Right cardiac atrium (tissue), 5 donors: ENCODE measurements at places on chromosomes 7 and 10. TPM values are rescaled to one million over a fixed set of nuclear protein-coding genes. Genes with fewer than 3 reads are reported as not detected.

Gene PURB
- 14.8 TPM for total RNA-seq

Gene CPA4
- total RNA-seq, result 0.84 TPM

Gene DOCK1
- 22.1 TPM for total RNA-seq

Gene TEX47
- not detected for total RNA-seq

DNA sequence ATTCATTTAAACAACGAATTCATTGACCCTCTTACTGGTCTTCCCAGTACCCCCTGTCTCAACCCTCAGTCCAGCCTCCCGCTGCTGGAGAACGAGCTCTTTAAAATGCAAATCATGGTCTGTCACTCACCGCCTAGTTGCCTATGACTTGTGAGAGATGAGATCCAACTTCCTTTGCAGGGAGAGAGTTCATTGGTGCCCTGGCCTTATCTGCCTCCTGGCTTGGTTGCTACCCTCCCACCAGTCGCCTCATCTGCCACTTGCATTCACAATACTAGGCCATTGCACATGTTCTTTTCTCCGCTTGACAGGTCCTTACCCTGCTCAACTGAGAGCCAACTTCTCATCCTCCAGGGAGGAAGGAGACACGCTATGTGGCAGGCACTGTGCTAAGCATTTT lies 54.0 kb upstream of the MXI1 start:
- no peak for DNase-seq

- peak; percentile 84 for DNase-seq
Measured at GRCh38 chr10:121598263-121599249, at the start of gene FGFR2. FGFR2 (minus strand) TSS chr10:121598444; CDS start chr10:121593817, 4,627 bp downstream.

- DNase-seq, result peak; percentile 92
Measured at GRCh38 chr10:13717936-13718772, 131.4 kb downstream of the PRPF18 start.

GRCh38 chr7:5425507-5426225 lies 2.0 kb upstream of the TNRC18 start:
- peak; percentile 69 for DNase-seq

Gene FAM13C
- 6.8 TPM for total RNA-seq

DNA sequence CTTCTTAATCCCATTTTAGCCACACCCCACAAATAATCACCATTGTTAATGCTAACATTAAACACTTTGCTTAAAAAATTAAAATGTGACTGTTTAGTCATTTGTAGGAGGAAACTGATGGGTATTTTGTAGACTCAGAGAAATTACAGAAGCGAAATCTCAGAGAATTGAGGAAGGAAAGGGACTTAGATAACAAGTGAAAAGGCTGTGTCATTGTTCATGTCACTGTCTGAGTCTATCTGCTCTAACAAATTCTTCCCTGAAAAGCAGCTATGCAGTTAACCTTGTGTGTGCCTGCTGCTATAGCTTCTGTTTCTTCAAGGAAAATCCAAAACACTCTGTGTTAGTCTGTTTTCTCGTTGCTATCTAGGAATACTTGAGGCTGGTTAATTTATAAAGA lies 40.9 kb upstream of the PLXDC2 start:
- no peak for DNase-seq

Gene GDF2
- 0.20 TPM for total RNA-seq

Gene MCM10
- total RNA-seq, result 0.35 TPM

DNA sequence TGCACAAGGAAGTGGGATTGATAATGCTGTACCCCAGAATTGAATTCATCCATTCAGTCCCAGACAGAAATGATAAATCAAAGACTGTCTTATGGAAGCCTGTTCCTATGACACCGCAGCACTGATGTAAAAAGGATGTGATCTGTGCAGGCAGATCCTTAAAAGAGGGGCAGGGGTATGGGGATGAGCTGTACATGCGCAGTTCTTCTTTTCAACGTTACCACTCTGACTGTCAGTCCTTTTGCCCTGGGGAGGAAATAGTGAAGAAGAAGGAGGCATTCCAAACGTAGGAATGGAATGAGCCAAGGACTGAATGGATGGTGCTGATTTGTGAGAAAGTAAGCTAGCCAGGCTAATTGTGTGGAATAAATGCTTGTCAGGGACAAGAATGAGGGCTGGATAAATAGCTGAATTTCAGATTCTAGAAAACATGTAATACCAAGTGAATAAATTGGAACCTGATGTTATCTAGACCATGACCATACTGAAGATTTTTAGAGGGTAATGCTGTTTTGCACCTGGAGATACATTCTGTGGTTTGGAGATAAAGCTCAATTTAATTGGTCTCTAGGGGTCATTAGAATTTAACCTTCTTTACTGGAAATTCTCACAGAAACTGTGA lies 509.3 kb downstream of the SORCS3 start:
- DNase-seq, result no peak

- no peak for DNase-seq
Measured at GRCh38 chr10:102723989-102724388, 9.6 kb downstream of the SFXN2 start.

DNA sequence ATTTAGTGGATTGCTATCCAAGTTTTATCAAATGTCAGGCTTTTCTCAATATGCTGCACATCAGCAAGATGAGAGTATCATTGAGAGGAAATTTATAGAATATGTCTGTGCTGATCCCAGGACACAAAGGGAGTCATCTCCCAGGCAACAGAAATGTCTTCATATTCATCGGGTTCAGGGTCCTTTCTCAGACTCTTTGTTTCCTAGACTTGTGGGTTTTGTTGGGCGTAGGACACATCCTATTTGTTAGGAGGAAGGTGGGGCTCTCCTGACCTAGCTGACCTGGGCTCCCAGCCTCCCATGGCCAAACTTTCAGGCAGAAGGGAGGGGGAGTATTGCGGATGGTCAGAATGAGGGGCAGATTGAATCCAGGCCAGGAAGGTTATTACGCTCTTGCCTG lies 22.9 kb upstream of the NPS start:
- no peak for DNase-seq

DNA sequence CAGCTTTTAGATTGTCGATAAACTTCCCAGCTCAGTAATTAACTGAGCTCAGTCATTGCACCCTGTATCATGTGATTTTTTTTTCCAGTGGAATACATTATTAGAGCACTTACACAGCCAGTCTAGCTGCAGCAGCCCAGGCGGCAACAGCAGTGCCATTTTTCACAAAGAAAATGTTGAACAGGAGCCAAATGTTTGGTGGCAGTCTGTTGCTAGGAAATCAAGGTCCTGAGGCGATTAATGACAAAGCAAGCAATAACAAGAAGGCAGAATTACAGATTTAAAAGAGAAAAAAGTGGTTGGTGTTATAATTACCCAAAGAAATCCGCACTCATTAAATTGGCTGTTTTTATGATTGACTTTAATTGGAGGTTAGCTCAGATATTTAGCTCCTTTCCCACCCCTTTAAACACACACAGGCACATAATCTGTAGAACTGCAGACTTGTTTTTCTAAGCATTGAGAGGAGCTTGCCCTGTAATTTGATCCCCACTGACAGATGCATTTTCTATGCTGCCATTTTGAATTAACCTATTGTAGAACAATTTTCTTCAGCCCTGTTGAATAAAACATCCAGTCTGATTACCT lies 267.4 kb downstream of the ADK start:
- no peak for DNase-seq

- DNase-seq, result peak; percentile 13
Measured at GRCh38 chr7:50092579-50093491, at the start of gene ZPBP. ZPBP (minus strand) TSS chr7:50093246; CDS start chr7:50093194, 52 bp downstream.

GRCh38 chr7:105815576-105815975 lies 60.8 kb downstream of the ATXN7L1 start:
- peak; percentile 66 for DNase-seq

DNA sequence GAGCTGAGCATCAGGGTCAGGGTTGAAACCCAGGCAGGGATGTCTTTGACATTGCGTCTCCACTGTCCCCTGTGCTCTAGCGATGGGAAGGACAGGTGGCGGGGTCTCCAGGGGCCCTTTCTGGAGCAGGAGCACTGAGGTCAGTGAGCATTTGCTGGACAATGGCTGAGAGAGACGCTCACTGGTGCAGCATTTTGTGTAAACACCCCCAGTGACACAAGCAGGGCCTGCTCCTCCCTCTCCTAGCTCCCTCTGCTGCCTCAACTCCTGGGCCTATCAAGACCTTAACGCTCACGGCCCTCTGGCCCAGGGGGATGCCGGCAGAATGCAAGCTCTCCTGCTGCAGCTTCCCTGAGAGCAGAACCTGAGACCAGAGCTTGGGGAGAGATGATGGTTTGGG lies 17.4 kb upstream of the INMT start:
- DNase-seq, result no peak

Gene IKZF1
- 4.2 TPM for total RNA-seq

Gene PKD1L1
- total RNA-seq, result 0.79 TPM

DNA sequence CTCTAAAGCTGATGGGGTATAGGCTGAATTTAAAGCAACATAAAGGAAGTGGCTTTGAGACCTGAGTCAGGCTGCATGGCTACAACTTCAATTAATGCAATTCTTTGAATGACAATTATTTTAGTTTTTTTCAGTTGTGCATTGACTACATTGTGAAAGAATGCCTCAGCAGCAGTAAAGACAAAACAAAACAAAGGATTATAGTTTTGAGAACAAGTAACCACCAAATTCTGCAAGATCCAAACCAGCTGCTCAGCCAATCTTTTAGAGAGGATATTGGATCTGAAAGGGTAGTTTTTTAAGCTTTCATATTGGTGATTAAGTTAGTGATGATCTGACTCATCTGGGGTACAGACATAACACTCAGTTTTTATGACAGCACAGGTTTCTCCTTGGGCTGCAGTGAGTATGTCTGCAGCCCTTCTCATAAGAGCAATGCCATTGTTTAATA lies 40.6 kb upstream of the ABCA13 start:
- DNase-seq, result no peak

DNA sequence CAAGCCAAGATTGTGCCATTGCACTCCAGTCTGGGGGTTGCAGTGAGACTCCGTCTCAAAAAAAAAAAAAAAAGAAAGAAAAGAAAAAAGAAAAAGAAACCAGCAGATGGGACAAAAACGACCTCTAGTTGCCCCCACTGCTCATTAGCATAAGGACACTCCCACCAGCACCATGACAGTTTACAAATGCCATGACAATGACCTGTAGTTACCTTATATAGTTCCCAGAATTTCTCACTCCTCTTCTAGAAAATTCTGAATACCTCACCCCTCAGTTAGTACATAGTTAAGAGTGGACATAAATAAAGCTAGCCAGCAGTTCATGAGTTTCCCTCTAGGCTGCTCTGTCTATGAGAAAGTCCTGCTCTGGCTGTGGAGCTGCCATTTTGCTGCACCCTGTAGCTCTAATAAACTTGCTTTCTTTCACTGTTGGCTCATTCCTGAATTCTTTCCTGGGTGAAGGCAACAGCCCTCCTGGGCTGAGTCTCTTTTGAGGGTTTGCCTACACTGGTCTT lies 276.8 kb upstream of the AKR1E2 start:
- no peak for DNase-seq

DNA sequence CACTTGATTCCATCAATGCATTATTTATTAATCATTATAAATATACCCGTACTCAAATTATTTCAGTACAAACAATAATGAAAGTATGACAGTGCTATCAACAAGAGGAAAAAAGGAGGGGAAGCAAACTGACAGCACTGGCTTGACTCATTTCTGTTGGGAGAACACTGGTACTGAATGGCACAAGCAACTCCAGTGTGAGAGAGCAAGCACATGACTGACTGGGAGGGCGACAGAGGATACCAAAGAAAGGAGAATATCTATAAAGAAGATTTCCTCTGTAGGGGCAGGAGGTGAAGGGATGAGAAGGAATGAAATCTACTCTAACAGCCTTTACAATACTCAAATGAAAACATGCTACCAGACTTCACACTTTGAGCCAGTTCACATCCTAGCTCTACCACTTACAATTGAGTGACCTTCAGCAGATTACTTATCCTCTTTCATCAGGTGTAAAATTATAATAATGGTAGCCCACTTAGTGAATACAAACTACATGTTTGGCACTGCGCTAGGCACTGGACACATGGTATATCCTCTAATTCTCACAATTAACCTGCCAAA lies 1.5 kb downstream of the USP54 start:
- DNase-seq, result no peak

Gene CDNF
- total RNA-seq, result 2.6 TPM

DNA sequence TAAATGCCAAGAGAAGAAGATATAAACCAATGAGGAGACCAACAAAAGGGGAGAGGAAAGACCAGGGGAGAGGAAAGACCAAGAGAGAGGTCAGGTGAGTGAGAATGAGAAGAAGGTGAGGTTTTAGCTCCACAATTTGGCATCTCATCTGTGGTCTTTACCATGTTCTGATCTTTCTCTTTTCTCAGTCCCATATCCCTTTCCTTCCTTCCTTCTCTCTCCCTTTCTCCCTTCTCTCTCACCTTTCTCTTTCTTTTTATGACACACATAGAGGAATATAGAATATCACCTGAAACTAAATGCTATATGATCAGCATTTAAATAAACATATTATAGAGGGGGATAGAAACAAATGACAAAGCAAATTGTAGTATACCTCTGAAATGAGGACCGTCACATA lies 57.4 kb downstream of the ATE1 start:
- no peak for DNase-seq

- DNase-seq, result no peak
Measured at GRCh38 chr10:3321123-3321522, 148.5 kb upstream of the PITRM1 start.

GRCh38 chr7:41892356-41893100 lies 189.6 kb upstream of the INHBA start:
- no peak for DNase-seq

GRCh38 chr7:148865283-148865682 lies 18.8 kb downstream of the EZH2 start:
- no peak for DNase-seq

GRCh38 chr7:40604601-40605438 lies 470.0 kb downstream of the SUGCT start:
- peak; percentile 82 for DNase-seq

Gene INPP5A
- 97.8 TPM for total RNA-seq

DNA sequence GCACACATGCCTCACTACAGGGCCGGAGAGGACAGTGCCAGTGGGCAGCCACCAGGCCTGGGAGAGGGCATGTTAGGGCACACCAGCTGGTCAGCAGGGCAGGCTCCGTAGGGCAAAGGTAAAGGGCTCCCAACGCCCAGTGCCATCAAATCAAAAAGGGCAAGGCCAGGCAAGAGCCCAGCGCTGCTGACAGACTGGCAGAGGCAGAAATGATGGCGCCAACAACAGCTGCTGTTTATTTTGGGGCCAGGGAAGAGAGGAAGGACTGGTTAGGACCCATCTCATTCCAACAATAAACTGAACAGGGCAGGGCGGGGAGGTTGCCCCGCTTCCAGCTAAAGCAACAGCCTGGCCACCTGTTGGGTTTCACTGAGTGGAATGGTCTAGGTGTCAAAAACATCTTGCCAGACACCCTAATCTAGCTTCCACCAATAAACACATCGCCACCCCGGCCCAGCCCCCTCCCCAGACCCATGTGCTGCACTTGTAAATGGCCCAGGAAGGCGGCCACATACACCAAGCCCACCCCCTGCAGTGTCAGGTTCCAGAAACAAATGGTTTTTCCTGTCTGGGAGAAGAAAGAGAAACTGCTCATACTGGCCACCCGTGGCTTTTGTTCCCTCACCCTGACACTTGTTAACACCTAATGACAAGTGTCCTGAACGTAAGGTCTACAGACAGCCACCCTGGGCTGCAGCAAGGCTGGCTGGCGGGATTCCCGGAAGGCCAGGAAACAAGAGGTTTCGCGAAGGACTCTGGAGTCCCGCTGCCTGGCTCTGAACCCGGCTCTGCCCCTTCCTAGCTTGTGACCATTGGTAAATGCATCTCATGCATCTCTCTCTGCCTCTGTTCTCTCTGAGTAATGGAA lies 15.3 kb downstream of the SH3PXD2A start:
- peak; percentile 77 for DNase-seq
